ENCODE measurements at places on chromosomes 11 and 22.

DNA sequence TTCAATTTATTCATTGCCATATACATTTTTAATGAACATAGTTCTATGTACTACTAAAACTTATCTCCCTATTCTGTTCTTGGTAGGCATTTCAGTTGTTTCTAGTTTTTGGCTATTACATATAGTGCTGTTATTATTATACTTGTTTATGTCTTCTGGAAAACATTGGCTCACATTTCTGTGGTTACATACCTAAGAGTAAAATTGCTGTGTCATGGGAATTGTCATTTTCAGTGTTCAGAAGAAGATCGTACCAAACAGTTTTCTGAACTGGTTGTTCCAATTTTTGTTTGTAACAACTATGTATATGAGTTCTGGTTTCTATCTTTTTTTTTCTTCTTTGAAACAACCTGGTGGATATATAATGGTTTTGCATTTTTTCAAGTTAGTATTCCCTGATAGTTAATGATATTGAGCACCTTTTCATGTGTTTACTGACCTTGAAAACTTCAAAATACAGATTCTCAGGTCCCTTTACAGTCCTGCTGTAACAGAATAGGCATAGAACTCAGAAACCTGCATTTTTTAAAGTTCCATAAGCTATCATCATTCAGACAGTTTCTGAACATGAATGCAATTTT lies 230.7 kb downstream of the JRKL start:
- DNase-seq = no peak

GRCh38 chr11:44235765-44236201 lies 74.2 kb downstream of the ALX4 start:
- no peak for DNase-seq

GRCh38 chr11:102341844-102342318 lies 5.1 kb upstream of the BIRC2 start:
- peak; percentile 72 for DNase-seq

DNA sequence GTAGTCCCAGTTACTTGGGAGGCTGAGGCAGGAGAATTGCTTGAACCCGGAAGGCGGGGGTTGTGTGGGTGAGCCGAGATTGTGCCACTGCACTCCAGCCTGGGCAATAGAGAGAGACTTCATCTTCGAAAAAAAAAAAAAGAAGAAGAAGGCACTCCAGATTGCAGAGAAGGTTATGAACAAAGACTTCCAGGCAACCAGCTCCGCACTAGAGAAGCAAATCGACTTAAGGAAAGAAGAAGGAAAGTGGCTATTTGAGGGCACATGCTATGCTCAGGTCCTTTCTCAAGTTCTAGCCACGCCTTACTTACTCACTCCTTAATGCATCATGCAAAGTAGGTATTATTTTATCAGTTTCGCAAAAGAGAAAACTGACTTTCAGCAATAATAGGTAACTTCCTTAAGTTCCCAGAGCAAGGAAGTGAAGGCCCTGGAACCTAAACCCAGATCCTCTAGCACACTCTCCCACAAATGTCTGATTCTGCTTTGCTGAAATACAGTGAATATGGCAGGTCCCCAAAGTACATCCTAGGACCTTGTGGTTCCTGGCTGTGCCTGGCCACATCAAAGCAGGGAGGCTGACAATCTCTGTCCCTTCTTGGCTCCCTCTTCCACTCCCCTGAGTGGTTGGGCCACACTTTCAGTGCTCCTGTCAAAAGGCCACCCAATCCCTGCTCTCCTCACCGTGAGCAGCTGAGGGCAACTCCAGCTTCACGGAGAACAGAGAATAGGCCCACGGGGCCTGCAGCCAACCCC lies 14.2 kb downstream of the CD3E start:
- no peak for DNase-seq

- no peak for DNase-seq
These were observed 10.0 kb downstream of the DCPS start for GRCh38 chr11:126313826-126314225.

DNA sequence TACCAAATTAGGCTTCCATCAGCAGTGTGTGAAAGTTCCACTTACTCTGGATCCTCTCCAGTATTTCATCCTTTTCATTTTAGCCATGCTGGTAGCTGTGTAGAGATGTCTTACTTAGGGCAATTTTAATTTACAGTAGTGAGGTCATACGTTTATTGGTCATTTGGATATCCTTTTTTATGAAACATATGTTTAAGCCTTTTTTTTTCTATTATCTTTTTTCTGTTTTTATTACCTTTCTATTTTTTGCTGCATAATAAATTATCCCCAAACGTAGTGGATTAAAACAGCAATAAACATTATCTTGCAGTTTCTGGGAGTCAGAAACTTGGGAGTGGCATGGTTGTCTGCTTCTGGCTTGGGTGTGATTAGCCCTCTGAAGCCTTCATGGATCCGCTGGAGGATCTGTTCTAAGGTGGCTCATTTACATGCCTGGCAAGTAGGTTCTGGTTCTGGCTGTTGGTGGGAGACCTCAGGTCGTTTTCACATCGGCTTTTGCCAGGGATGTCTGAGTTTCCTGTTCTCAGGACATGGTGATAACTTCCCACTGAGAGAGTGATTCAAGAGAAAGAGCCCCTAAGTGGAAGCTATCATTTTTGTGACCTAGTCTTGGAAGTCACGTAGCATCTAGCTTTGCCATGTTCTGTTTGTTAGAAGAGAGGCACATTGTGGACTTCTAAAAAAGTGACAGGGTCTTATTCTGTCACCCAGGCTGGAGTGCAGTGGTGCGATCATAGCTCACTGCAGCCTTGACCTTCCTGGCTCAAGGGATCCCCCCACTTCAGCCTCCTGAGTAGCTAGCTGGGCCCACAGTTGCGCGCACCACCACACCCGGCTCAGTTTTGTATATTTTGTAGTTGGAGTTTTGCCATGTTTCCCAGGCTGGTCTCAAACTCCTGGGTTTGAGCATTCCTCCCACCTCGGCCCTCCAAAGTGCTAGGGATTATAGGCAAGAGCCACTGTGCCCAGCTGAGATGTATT lies 38.6 kb downstream of the PPP6R3 start:
- no peak for DNase-seq

GRCh38 chr11:32312865-32313403 lies 122.4 kb downstream of the WT1 start:
- DNase-seq = no peak

GRCh38 chr11:99135508-99135907 lies 114.8 kb downstream of the CNTN5 start:
- no peak for DNase-seq

- no peak for DNase-seq
These were observed 36.2 kb upstream of the MMP13 start for GRCh38 chr11:102991776-102992175.

DNA sequence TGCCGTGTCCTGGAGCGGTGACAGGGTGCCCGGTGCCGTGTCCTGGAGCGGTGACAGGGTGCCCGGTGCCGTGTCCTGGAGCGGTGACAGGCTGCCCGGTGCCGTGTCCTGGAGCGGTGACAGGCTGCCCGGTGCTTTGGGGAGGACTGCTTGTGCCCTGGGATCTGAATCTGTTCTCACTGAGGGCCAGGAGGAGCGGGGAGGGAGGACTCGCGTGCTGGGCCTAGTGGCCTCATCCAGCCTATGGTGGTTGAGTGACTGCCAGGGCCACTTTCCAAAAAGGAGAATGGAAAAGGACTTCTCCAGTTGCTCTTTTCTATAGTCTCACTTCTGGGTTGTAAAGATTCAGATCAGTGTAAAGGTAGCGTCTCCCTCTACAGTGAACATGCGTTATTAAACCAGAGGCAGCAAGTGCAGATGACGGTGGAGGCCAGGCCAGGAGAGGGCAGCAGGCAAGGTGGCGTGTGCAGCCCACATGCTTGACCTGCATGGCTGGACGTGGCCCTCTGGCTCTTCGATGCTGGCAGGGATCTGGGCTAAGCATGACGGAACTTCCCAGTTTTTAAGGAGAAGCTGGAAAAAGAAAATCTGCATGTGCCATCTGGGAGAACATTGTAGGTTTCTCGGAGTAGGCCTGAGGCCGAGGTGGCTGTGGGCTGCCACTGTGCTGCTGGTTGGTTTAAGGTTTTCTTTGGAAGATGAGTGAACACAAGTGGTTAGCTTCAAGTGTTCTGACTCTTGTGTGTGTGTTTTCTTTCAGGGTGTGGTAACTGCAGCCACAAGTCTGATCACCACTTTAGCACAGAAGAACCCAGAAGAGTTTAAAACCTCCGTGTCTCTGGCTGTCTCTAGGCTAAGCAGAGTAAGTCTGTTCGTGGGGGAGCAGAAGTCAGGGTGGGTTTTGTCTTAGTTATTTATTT lies 55.0 kb downstream of the AP2A2 start:
- no peak for DNase-seq

GRCh38 chr11:23112987-23113886 lies 253.0 kb upstream of the CCDC179 start:
- peak; percentile 27 for DNase-seq

DNA sequence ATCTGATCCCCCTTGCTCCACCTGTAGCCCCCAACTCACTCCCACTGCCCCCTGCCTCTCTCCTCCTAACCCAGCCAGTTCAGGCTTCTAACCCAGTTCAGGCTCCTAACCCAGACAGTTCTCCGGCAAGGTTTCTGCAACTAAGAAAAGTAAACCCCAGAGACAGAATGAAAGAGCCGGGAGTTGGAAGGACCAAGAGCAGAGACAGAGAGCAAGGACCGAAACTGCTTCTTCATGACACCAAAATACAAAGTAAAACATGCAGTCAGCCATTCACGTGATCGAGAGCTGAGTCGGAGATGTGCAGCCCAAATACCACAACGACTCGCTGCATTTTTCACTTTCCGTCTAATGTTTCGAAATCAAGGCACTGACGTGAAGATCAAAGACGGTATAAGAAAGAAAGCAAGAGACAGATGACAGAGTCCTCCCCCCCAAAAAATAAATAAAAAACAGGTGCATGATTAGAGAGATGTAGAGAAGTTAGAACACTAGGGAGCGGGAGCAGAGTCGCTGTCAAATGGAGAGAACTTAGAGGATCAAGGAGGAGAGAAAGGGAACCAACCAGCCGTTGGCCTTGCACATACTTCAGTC lies 884 bp downstream of the IL10RA start:
- no peak for DNase-seq

DNA sequence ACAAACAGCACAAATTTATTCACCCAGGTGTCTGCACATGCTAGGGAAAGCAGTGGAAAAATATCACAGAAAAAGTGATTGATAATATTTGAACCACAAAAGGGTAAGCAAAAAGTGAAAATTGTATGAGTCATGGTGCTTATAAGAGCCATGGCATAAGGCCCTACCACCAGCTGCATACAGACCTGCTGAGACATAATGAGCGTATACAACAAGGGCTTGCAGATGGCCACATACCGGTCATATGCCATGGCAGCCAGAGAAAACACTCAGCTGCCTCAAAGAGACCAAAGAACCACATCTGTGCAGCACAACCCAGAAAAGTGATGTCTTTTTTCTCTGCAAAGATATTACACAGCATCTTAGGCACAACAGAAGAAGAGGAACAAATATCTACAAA lies 71.4 kb upstream of the OR9G4 start:
- DNase-seq = no peak

All from NT2/D1 (cell line).